ENCODE measurements at places on chromosomes 12 and 14. TPM values are rescaled to one million over a fixed set of nuclear protein-coding genes. Genes with fewer than 3 reads are reported as not detected.

Gene P2RX2
- not detected for total RNA-seq

Gene PTPRR
- not detected for total RNA-seq

Gene CRACR2A
- 7.3 TPM for total RNA-seq

Gene COX8C
- not detected for total RNA-seq

Gene GPR135
- total RNA-seq: 1.6 TPM

Gene TMPRSS12
- not detected for total RNA-seq

Gene SMIM41
- total RNA-seq: not detected

Gene SIX1
- not detected for total RNA-seq

Gene USP15
- 122 TPM for total RNA-seq

Gene PLEKHH1
- total RNA-seq: 9.1 TPM

Gene BCL11B
- 57.8 TPM for total RNA-seq

Gene HHIPL1
- total RNA-seq: 0.16 TPM

Gene PDZRN4
- not detected for total RNA-seq

Gene ZFHX2
- total RNA-seq: 1.1 TPM

Gene KRT73
- 4.9 TPM for total RNA-seq

Gene LRRC10
- total RNA-seq: not detected

Gene KRT74
- not detected for total RNA-seq

Gene SETD1B
- total RNA-seq: 16.7 TPM

Gene FSCB
- not detected for total RNA-seq

Gene TSHR
- total RNA-seq: not detected

Gene LGR5
- not detected for total RNA-seq

Gene CLEC1A
- total RNA-seq: not detected

Gene SCN8A
- total RNA-seq: 0.84 TPM
